ENCODE measurements at places on chromosomes 3 and 15. TPM values are rescaled to one million over a fixed set of nuclear protein-coding genes. Genes with fewer than 3 reads are reported as not detected.

The SOX2 gene
- not detected for total RNA-seq

The CLDN18 gene
- not detected for total RNA-seq

The SLC25A36 gene
- 89.0 TPM for total RNA-seq

The SMCO1 gene
- total RNA-seq = not detected

The CADPS gene
- not detected for total RNA-seq

The TMEM158 gene
- 5.0 TPM for total RNA-seq

The MASP1 gene
- total RNA-seq = 0.83 TPM

The NTRK3 gene
- total RNA-seq = not detected

The RLBP1 gene
- total RNA-seq = not detected

The FMN1 gene
- total RNA-seq = 1.7 TPM

The SCG5 gene
- 39.8 TPM for total RNA-seq

The AGBL1 gene
- not detected for total RNA-seq

The FETUB gene
- not detected for total RNA-seq

The CKMT1B gene
- 47.5 TPM for total RNA-seq

The SPATA12 gene
- 0.21 TPM for total RNA-seq

The FRG2C gene
- total RNA-seq = not detected

The ZIC1 gene
- not detected for total RNA-seq

The GOLGA6L7 gene
- total RNA-seq = not detected

The SLC9A9 gene
- total RNA-seq = 7.8 TPM

The HDC gene
- not detected for total RNA-seq

The VGLL3 gene
- total RNA-seq = 33.2 TPM

The TNIK gene
- total RNA-seq = 9.7 TPM

The CCDC12 gene
- 17.8 TPM for total RNA-seq

The GRK7 gene
- total RNA-seq = not detected

The PRR23B gene
- not detected for total RNA-seq

The TGM5 gene
- total RNA-seq = not detected

The CCDC39 gene
- not detected for total RNA-seq

The GPR149 gene
- total RNA-seq = not detected

The CCDC13 gene
- not detected for total RNA-seq

The MRPL46 gene
- 10.8 TPM for total RNA-seq

The GRAMD1C gene
- total RNA-seq = 1.8 TPM

The ATXN7 gene
- total RNA-seq = 26.7 TPM

The CISH gene
- 1.8 TPM for total RNA-seq

The POLQ gene
- total RNA-seq = 8.4 TPM

The CCR1 gene
- not detected for total RNA-seq

The CD96 gene
- total RNA-seq = not detected

The SNURF gene
- total RNA-seq = 13.7 TPM

The AHSG gene
- total RNA-seq = 0.52 TPM
